Osteoblast (primary cell): ENCODE measurements at places on chromosomes 1 and 21. TPM values are rescaled to one million over a fixed set of nuclear protein-coding genes. Genes with fewer than 3 reads are reported as not detected.

- no peak overlapping the region for H3K27ac ChIP-seq
- peaks cover 11% of the 10 kb centered on the region for H3K27me3 ChIP-seq
- DNase-seq = peak; percentile 62
- H3K4me3 ChIP-seq = no peak overlapping the region
- H3K4me1 ChIP-seq = no peaks in the 10 kb centered on the region
- no peaks in the 10 kb centered on the region for H3K36me3 ChIP-seq
Measured at GRCh38 chr1:7733276-7733675, 37.8 kb upstream of the VAMP3 start.

DNA sequence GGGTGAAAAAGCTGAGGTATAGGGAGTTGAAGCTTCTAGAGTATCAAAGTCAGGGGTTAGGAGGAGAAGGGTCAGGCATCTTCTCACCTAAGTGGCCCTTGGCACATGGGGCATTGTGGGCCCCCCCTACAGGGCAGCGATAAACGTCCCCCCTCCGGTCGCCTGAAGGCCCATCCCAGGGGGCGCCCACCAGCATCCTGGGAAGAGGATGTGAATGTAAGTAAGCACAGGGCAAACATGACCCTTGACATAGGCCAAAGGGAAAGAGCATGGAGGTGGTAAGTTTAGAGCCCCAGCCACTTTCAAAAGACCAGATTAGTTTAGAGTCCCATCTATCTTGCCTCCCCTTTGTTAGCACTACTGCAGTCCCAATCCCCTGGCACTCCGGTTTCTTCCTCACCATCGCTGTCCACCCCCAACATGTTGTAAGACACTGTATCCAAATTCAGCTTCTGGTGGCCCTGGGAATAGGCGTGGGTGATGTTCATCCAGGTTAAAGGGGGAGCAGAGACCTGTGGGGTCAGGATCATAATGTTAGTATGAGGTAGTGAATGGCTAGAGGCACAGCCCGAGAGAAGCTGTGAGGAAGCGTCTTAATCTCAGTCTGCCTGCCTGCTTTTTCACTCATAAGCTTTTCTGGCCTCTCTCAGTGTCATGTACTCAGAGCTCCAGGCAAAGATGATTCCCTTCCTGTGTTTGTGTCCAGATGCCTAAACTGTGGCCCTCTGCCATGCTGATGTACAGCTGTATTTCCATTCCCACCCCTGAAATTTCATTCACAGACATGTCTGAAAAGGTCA lies 2.7 kb downstream of the ITGA10 start:
- H3K36me3 ChIP-seq = peaks cover 32% of the 10 kb centered on the region
- DNase-seq = peak; percentile 72
- H3K4me3 ChIP-seq = no peak overlapping the region
- no peaks in the 10 kb centered on the region for H3K27me3 ChIP-seq
- H3K4me1 ChIP-seq = peaks cover 24% of the 10 kb centered on the region
- peak overlapping the region; percentile 3 for H3K27ac ChIP-seq

Gene NIT1
- total RNA-seq = 23.9 and 28.0 TPM in 2 replicates

GRCh38 chr1:7538849-7539768 lies 232.0 kb upstream of the VAMP3 start:
- H3K36me3 ChIP-seq = no peaks in the 10 kb centered on the region
- DNase-seq = peak; percentile 38
- peak overlapping the region; percentile 41 for H3K27ac ChIP-seq
- no peak overlapping the region for H3K4me3 ChIP-seq

Gene S100A14
- total RNA-seq = 0.36 TPM in 1 of 2 replicates, not detected in the other

Gene LRRN2
- total RNA-seq = under 0.01 TPM in 1 of 2 replicates, not detected in the other

- no peaks in the 10 kb centered on the region for H3K27me3 ChIP-seq
- H3K4me1 ChIP-seq = peaks cover 39% of the 10 kb centered on the region
- H3K36me3 ChIP-seq = peaks cover 55% of the 10 kb centered on the region
- H3K27ac ChIP-seq = peak overlapping the region; percentile 94
- no peak for DNase-seq
Measured at GRCh38 chr1:183106746-183107145, 79.3 kb upstream of the LAMC2 start.

DNA sequence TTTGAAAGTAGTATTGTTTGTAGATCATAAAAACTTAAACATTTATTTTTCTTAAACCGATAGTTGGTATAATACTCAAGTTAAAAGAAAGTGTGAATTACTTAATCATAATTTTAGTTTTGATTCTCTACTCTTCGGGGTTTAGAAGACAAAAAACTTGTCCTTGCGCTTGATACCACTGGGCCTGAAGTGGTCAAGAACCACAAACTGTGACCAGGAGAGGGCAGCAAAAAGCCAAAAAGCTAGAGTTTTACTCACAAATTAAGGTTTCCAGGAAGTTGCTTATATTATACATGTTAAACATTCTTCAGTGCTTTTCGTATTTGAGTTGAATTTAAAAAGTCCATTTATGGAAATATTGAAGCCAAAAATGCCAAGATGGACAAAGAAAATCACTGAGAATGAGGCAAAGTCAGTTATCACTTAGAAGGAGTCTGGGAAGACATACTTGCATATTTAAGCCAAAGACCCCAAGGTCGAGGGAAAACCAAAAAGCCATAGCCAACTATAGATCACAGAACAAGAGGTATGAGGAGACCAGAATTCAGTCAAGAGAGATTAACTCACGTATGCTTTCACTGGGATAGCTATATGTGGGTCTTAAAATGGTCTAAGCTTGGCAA lies 34.2 kb downstream of the EFCAB7 start:
- H3K4me3 ChIP-seq = no peak overlapping the region
- no peaks in the 10 kb centered on the region for H3K27me3 ChIP-seq
- no peaks in the 10 kb centered on the region for H3K4me1 ChIP-seq
- no peak for DNase-seq
- H3K36me3 ChIP-seq = peaks cover 2% of the 10 kb centered on the region

Gene IVNS1ABP
- 91.6 and 94.8 TPM in 2 replicates for total RNA-seq

Gene OR2T5
- not detected in 2 replicates for total RNA-seq

Gene GRIK3
- not detected in 2 replicates for total RNA-seq

Gene DYNLT5
- 1.2 and 1.4 TPM in 2 replicates for total RNA-seq
